ENCODE measurements at places on chromosomes 12 and 14.

DNA sequence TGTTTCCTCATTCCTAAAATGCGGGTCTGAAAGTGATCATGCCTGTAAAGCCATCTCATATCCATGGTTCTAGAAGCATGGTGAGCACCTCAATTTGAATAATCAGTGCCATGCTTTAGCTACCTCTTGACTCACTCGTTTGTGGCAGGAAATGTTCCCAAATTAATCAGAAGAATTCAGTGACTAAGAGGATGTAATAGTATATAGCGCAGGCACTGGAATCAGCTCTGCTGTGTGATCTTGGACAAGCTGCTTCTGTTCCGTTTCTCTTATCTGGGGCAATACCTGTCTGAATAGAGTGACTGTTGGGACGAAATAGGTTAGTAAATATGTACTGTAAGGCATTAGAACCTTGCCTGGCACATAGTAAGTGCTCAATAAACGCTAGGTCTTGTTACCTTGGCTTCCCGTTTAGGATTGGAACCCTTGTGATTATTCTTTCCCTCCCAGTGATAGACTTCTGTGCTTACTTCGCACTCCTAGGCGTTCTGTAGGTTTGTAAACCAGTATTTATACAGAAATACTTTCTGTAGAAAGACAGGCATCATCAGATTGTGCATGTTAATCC, 820 bp upstream of the SMAGP start:
- DNase-seq: no peak

- DNase-seq: no peak
Observed at GRCh38 chr14:105212541-105213300, 31.6 kb upstream of the NUDT14 start.

- DNase-seq: no peak
Observed at GRCh38 chr14:65281991-65282895, 130.3 kb upstream of the FUT8 start.

DNA sequence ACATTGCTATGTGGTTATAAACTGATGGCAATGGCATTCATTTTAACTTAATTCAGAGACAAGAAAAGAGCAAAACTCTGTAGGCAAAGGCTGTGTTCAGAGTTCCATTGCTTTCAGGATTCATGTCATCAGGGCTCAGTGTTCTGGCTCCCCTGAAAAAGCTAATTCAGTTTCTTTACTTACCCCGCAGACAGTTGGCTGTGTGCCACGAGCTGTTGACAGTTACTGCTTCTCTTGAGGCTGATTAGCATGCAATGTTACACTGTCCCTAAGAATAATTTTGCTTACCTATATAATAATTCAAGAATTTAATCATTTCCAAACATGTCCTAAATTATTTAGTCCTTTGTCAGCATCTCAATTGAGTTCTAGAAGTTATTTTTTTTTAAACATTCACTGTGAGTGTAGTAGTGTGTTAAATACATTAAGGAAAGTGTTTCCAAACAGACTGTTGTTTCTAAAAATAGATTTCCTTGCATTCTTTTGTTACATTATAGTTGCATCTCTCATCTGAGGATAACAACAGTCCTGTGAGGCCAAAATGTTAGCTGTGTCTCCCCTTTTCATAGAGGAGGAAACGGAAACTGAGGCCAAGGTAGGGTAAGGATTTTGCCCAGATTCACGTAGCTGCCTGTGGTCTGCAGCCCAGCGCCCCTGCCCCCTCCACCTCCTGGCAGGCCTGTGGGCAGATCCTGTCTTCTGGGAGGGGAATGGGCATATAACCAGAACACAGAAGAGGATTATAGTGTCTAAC, 98.6 kb downstream of the PELI2 start:
- DNase-seq: peak; percentile 86

GRCh38 chr12:109685574-109686447, 27.8 kb upstream of the FAM222A start:
- DNase-seq: peak; percentile 19

- DNase-seq: no peak
Observed at GRCh38 chr14:101917413-101918017, 46.9 kb upstream of the DYNC1H1 start.

DNA sequence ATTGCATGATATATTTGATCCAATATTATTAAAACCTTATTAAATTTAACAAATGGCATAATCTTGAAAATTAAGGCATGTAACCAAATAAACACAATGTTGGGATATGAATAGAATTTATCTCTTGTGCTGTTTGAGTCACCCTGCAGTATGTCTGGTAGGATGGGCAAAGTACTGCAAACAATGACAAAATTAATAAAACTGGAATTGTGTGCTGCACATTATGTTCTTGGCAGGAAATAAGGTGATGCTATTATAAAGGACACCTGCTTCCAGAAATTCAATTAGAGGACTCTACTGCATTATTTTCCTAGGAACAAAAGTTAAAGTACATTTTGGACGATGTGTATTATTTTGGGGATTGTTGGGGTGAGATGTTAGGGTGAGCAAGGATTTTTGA, 132.7 kb downstream of the PPFIA2 start:
- DNase-seq: no peak

DNA sequence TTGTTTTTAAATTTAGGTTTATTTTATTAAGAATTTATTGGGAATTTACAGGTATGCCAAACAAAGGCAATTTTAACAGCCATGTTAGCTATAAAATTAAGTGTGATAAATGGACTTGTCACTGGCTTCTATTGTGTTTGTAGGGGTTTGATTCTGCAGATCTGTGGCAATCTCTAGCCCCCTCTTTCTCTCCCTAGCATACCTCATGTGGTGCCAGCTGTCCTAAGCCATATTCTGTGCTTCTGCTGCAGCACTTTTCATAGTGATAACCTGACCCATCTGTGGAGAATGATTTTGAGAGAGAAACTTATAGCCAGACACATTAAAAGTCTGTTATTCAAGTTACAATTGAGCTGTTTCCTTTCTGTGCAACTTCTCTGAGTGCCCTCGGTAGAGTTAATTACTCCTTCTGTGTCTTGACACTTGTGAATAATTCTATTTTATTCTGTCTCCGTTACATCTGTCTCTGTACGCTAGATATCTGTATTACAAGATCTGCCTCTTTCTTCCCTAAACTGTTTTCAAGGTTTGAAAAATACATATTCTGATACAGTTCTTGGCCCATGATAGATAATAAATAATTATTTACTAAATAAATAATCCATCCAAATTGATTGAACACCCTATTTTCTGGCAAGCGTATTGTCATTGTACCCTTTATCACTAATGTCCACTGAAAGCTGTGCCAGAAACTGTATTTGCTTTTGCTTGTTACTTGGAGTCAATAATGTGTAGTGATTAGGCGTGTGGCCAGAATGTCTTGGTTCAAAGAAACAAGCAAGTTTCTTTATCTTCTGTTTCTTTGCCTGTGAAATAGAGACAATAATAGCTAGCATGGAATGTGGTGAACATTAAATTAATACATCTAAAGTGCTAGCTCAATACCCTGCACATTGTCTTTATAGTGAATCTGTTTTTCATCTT, 40.0 kb downstream of the FRS2 start:
- no peak for DNase-seq

- DNase-seq: no peak
Observed at GRCh38 chr14:76274324-76274723, 101.6 kb upstream of the ESRRB start.

- DNase-seq: no peak
Observed at GRCh38 chr12:89345376-89345775, 6.9 kb downstream of the DUSP6 start.

DNA sequence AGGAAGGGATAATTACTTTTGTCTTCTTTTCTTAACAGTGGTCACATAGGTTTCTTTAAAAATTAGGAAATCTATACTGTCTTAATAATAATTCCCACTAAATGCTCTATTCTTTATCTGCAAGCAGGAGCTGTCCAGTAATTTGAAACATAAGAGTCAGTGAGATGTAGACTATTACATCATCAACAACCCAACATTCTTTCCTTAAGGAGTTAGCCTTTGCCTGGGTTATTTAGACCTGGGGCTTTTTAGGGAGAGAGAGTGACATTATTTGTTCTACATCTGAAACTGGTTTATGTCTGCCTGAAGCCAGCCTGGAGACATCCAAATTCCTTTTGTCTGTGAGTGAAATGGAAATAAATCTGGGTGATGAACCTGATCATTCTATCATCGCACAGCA, 294.4 kb downstream of the TMTC2 start:
- no peak for DNase-seq

- peak; percentile 19 for DNase-seq
Observed at GRCh38 chr12:3313675-3314663, 177.0 kb upstream of the PRMT8 start.

GRCh38 chr12:64569923-64570691, 40.2 kb upstream of the RASSF3 start:
- DNase-seq: no peak

- DNase-seq: no peak
Observed at GRCh38 chr14:61091657-61092273, 110.7 kb downstream of the SLC38A6 start.

- DNase-seq: no peak
Observed at GRCh38 chr14:97695456-97695981, 898.3 kb downstream of the VRK1 start.

GRCh38 chr12:72380441-72380840, 108.3 kb downstream of the TRHDE start:
- DNase-seq: no peak

DNA sequence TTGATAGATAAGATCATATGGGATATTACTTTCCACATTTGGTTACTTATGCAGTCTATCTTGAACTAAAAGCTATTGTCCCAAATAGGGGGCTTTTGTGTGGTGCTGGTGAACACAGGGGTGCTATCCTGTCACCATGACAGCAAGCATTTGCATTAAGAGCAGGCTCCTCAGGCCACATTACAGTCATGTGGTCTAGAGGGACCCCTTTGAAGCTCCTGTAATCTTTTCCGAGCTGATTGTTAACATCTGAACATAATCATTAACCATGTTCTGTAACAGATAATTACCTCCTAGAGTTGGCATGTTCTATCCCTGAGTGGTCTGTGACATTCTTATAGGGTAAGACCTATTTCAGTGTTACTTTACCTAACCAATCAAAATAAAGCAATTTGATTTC, 178.8 kb downstream of the KTN1 start:
- no peak for DNase-seq

GRCh38 chr12:69008520-69008919, 75.5 kb upstream of the CPM start:
- no peak for DNase-seq

GRCh38 chr12:128551266-128551665, 272.5 kb downstream of the SLC15A4 start:
- no peak for DNase-seq

GRCh38 chr14:104724981-104725771, 1.1 kb downstream of the ADSS1 start:
- no peak for DNase-seq

DNA sequence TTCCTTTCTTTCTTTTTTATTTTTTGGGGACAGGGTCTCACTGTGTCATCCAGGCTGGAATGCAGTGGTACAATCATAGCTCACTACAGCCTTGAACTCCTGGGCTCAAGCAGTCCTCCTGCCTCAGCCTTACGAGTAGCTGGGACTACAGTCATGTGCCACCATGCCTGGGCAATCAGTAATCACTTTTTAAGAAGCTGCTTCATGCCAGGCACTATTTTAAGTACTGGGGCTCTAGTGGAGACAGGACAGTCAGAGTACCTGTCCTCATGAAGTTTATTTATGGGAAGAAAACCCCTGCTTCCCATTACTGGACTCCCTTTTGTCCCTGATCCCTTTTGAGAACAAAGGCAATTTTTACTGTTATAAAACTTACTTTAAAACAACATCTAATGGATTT, 124.0 kb upstream of the NPAS3 start:
- DNase-seq: no peak

DNA sequence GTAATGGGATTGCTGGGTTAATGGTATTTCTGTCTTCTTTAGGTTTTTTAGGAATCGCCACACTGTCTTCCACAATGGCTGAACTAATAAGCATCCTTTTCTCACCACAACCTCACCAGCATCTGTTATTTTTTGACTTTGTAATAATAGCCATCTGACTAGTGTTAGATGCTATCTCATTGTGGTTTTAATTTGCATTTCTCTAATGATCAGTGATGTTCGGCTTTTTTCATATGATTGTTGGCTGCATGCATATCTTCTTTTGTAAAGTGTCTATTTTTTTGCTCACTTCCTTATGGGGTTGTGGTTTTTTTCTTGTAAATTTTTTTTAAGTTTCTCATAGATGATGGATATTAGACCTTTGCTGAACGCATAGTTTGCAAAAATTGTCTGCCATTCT, 377.9 kb downstream of the GALC start:
- DNase-seq: no peak

DNA sequence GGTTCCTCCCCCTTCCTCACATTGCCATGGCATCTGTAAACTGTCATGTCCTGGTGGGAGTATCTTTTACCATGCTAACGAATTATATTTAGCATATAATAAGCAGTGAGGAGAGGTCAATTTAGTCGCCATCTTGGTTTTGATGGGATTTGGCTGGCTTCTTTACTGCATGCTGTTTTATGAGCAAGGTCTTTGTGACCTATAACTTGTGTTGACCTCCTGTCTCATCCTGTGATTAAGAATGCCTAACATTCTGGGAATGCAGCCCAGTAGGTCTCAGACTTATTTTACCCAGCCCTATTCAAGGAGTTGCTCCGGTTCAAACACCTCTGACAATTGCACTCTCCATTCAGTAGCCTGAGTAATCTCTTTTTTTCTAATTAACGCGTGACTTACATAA, 2.1 kb upstream of the EIF4B start:
- DNase-seq: no peak

GRCh38 chr12:60394665-60395064, 798.8 kb downstream of the SLC16A7 start:
- no peak for DNase-seq

DNA sequence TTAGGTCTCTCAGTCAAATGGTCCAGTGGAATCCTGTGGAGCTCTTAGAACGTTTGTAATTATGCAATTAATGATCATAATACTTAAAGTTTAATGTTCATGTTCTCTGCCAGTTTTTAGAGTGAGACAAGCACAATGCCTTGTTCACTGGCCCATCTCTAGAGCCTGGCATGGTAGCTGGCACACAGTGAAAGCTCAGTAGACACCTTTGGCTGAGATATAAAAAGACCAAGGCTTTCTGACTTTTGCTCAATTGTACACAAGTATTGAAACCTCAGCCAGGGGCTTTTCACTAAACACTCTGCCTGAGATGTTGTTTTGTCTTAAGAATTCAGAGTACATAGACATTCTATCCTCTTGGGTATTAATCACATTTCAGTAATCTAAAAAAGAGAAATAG, 241.8 kb upstream of the ATP2B1 start:
- no peak for DNase-seq

GRCh38 chr12:76879710-76880518, 1.1 kb upstream of the CSRP2 start:
- DNase-seq: no peak

DNA sequence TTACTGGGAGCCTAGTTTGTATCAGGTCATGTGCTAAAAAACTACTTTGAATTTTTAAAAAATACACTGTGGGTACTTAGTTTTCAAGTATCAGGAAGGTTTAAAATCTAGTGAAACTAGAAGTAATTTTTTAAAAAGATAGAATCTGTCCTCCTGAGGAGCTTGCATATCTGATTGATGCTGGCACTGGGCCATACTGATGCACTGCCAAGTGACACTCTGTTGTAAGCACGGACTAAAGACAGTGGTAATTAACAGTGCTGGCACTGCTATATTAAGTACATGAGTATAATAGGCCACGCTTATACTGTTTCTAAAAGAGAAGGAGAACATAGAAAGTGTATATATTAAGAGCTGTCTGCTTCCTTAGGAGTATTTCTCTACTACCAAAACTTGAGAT, 10.0 kb upstream of the TBC1D30 start:
- DNase-seq: no peak

Data from hematopoietic multipotent progenitor cell treated with erythropoietin and hydrocortisone succinate and interleukin-3 and kit ligand, for 8 days (in vitro differentiated cells).